Esophagus squamous epithelium (tissue), 5 donors: ENCODE measurements at places on chromosomes 3 and 15.

- no peak for DNase-seq
These were observed 376.6 kb upstream of the SLCO3A1 start for GRCh38 chr15:91476861-91477260.

- no peak for DNase-seq
These were observed 29.6 kb upstream of the CRBN start for GRCh38 chr3:3209057-3209456.

- no peak for DNase-seq
These were observed 298.5 kb downstream of the GBE1 start for GRCh38 chr3:81462921-81463320.

DNA sequence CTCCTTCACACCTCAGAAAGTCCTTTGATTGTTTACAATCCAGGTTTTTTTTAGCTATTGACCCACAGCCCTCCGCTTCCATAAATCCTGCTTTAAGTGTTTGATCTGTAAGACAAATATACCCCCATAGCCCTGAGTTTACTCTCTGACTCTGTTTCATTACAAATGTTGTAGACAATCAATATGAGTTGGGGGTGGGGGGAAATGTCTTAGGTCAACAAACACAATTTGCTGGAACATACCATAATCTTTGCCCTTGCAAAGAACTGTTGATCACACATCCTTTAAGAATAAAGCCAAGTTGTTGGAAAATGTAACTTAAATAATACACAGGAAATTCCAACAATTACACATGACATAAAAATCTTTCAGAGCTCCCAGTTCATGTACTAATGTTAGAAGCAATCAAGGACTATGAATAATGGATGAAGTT is 301.8 kb upstream of the SEMA6D start:
- no peak for DNase-seq

GRCh38 chr3:17742880-17743657 is 638 bp upstream of the TBC1D5 start:
- no peak for DNase-seq

- DNase-seq = no peak
These were observed 4.1 kb upstream of the TGM5 start for GRCh38 chr15:43270676-43271306.

- DNase-seq = no peak
These were observed 21.2 kb downstream of the CADM2 start for GRCh38 chr3:84980011-84980410.

DNA sequence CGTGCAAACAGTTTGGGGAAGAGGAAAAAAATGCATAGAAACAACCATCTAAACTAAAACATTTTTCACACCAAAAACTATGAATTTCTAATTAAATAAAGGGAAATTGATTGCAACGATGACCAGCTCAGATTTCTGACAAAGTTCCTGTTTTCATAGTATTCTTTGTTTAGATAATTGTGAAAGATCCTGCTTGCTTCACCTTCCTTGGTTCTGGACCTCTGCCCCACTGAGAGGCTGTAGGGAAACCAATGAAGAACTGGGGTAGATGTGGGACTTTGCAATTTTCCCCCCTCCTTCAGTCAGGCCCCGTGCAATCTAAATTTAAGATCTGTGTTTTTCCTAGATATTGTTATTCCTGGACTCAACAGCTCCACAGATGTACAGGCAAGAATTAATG is 13.8 kb upstream of the TEX264 start:
- DNase-seq = no peak

GRCh38 chr3:153835540-153835939 is 285.6 kb upstream of the ARHGEF26 start:
- DNase-seq = no peak

DNA sequence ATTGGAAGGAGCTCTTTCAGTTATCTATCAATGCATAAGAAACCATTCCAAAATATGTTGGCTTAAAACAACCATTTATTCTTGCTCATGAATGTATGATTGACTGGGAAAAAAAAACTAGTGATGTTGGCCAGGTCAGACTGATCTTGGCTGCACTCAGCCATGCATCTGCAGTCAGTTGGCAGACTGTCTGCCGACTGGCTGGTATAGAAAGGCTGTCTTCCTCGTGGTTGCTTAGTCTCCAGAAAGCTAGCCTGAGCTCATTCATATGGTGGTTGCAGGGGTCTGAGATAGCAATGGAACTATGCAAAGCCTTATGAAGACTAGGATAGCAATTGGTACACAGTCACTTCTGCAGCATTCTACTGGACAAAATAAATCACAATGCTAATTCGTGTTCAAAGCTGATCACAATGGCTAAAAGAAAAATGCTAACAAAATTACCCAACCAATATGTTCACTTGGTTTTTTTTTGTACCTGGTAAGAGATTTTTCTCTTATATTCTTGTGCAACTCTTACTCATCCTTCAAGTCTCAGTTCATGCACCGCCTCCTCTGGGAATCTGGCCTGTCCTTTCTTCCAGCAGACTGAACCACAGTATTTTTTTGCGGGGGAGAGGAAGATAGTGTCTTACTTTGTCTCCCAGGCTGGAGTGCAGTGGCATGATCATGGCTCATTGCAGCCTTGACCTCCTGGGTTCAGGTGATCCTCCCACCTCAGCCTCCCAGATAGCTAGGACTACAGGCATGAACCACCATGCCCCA is 126.8 kb downstream of the KCNAB1 start:
- no peak for DNase-seq

- no peak for DNase-seq
These were observed 458.3 kb upstream of the ARL6 start for GRCh38 chr3:97306226-97306625.

DNA sequence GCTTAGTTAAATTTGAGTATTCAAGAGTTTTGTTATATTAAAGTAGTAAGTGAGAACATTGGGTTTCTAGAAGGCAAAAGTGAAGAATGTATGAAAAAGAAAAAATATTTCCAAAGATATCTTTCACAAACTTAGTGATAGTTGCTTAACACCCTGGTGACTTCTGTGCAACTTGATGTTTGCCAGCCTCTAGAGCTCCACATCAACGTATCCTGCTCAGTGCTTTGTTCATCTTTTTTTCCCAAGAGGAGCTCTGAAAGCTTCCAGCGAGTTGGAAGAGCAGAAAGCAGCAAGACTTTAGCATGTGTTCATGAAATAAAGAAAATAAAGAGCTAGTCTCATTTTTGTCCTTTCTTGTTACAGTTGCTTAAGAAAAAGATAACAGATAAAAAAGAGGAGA is 225.5 kb downstream of the GRM7 start:
- no peak for DNase-seq

GRCh38 chr3:70312336-70312735 is at the start of gene MDFIC2:
Gene MDFIC2, minus strand, starts transcription at chr3:70312638. Its CDS starts 665 bp downstream, at chr3:70311973.
- DNase-seq = no peak

DNA sequence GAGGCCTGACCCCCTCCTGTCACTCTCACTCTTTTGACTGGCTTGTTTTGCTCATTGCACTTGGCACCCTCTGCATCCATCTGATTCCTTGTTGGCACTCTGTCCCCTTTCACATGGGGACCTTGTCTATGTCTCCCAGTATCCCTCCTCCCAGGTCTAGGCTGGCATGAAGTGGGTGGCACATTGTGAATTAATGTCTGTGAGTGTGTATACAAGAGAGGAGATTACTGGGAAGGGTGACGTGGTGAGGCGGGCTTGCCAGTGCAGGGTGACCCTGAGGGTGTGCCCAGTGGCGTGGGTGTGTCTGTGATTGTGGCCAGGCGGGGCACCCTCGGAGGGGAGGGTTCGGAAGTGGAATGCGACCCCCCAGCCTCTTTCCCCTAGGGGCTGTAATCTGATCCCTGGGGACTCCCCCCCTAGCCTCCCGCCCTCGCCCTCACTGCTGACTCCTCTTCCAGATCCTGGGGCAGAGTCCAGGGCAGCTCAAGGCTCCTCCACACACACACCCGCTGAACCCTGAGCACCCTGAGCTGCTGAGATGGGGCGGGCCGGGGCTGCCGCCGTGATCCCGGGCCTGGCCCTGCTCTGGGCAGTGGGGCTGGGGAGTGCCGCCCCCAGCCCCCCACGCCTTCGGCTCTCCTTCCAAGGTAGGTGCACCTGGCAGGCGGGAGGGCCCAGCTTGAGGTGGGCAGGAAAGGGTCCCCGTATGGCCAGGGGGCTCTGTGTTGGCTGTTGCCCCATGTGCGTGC is at the start of gene SEMA3B:
Gene SEMA3B (plus strand): TSS at position 445 of the 749 bp plus-strand sequence. CDS start 94 bp downstream, at position 539.
- DNase-seq = no peak

- no peak for DNase-seq
These were observed 31.6 kb upstream of the CLASP2 start for GRCh38 chr3:33749546-33750210.

- no peak for DNase-seq
These were observed 554.1 kb downstream of the GOLGA6L6 start for GRCh38 chr15:19987389-19988048.
